ENCODE measurements at places on chromosomes 4 and X. TPM values are rescaled to one million over a fixed set of nuclear protein-coding genes. Genes with fewer than 3 reads are reported as not detected.

Gene MAGEA2
- total RNA-seq: not detected

Gene MAGEE1
- total RNA-seq: 5.8 TPM

Gene IL1RAPL1
- total RNA-seq: 10.3 TPM

Gene PCDH19
- total RNA-seq: 16.4 TPM

Gene UGDH
- 53.4 TPM for total RNA-seq

Gene ESX1
- not detected for total RNA-seq

Gene NHS
- 20.2 TPM for total RNA-seq

Gene KLHL5
- 48.2 TPM for total RNA-seq

Gene PSAPL1
- 0.09 TPM for total RNA-seq

Gene SLC6A14
- total RNA-seq: 0.18 TPM

Gene SULT1E1
- not detected for total RNA-seq

Gene CCDC149
- 42.5 TPM for total RNA-seq

Gene TENT5D
- total RNA-seq: not detected

Gene CLNK
- total RNA-seq: not detected

Gene C1QTNF7
- total RNA-seq: 3.3 TPM

Gene FREM3
- not detected for total RNA-seq

Gene FGF2
- total RNA-seq: 30.5 TPM

Gene SMAD1
- total RNA-seq: 37.4 TPM

Gene PRRG1
- total RNA-seq: 28.9 TPM

Data from sciatic nerve (tissue), 2 donors.